Fibroblast of mammary gland (primary cell): ENCODE measurements at places on chromosomes 16 and 17.

DNA sequence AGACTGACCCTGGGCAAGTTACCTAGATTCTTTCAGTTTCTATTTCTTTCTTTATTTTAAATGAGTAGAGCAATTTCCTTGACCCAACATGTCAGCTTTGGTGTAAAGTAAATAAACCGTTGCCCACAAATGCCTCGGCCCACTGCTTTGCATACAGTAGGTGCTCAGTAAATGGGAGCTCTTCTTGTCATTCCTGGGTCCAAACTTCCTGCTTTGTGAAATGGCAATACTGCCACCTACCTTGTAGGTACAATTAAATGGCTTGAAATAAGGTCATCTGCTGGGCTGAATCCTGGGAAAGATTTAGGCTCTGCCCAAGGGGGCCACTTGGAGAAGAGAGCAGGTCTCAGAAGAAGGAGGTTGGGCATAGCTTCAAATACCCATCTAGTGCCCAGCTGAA, 253.0 kb downstream of the HS3ST3B1 start:
- no peak for DNase-seq

DNA sequence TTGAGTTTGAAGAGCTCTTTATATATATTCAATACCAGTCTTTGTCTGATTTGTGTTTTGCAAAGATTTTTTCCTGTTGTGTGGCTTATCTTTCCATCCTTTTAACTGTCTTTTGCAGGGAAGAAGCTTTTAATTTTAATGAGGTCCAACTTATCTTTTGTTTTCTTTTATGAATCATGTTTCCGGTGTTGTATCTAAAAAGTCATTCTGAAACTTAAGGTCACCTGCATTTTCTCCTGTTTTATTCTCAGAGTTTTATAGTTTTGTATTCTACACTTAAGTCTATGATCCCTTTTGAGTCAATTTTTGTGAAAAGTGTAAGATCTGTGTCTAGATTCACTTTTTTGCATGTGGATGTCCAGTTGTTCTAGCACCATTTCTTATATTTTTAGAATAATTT, 24.6 kb upstream of the COX10 start:
- no peak for DNase-seq

DNA sequence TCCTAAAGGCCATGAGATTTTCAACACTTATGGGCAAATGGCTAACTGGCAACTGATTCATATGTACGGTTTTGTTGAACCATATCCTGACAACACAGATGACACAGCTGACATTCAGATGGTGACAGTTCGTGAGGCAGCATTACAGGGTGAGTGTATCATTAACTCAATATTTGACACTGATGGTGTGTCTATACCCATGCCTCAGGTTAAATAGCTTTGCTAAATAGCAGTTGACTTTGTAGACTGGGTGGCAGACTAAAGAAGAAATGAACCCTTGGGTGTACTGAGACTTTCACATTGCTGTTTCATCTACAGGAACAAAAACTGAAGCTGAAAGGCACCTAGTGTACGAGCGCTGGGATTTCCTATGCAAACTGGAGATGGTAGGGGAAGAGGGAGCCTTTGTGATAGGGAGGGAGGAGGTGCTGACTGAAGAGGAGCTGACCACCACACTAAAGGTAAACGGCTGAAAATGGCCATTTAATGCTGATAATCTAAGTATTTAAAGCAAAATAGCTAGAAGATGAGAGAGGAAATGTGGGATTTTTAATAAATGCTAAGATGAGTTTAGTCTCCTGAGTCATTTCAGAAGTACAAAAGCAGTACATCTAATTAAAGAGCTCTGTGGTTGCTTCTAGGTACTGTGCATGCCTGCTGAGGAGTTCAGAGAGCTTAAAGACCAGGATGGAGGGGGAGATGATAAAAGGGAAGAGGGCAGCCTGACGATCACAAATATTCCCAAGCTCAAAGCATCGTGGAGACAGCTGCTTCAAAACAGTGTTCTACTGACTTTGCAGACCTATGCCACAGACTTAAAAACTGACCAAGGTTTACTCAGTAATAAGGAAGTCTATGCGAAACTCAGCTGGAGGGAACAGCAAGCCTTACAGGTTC, 3.0 kb downstream of the SETD6 start:
- DNase-seq, result no peak

GRCh38 chr16:58338205-58338604, 43.4 kb upstream of the PRSS54 start:
- DNase-seq, result no peak

- DNase-seq, result no peak
Measured at GRCh38 chr17:4944163-4944553, 4.1 kb downstream of the RNF167 start.

GRCh38 chr17:27649929-27650328, 18.9 kb downstream of the LGALS9 start:
- DNase-seq, result no peak

- no peak for DNase-seq
Measured at GRCh38 chr16:84362471-84362941, 5.8 kb upstream of the ATP2C2 start.

- no peak for DNase-seq
Measured at GRCh38 chr17:14123619-14124278, 54.4 kb downstream of the COX10 start.

- DNase-seq, result no peak
Measured at GRCh38 chr16:88722784-88723506, 16.6 kb downstream of the CTU2 start.

DNA sequence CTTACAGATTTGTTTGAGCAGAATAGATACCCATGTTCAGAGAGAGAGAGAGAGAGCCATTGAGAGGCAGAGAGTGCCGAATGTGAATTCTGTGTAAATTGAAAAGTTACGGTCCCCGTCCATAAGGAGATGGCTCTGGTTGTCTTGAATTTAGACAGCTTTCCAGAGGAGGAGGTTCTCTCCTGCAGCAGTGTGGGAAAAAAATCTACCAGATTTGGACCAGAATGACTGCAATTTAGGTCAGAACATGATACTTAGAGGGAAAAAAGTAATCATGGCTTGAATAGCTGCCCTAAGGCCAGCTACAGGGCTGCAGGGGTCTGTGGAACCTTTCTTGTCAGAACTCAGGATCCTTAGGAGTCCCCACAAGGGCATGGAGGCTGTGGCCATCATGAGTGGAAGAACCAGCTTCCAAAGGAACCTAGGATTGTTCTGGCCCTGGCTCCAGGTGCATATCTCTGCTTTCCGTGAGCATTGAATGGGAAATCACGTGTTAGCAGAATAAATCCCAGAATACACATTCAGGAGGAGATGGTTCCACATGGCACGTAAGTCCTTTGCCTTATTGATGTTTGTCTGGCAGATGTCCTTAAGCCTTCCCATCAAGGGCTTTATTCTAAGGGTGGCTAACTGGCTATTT, 13.0 kb downstream of the PITPNC1 start:
- DNase-seq, result no peak

GRCh38 chr17:65370669-65371131, 190.7 kb downstream of the AXIN2 start:
- DNase-seq, result no peak

GRCh38 chr16:64907844-64908243, 214.0 kb downstream of the CDH11 start:
- DNase-seq, result no peak

GRCh38 chr17:67862614-67863217, 37.4 kb downstream of the BPTF start:
- no peak for DNase-seq

- DNase-seq, result peak; percentile 18
Measured at GRCh38 chr16:49528060-49528865, 154.7 kb downstream of the C16orf78 start.

GRCh38 chr17:66040402-66040801, 151.5 kb downstream of the CEP112 start:
- DNase-seq, result no peak

DNA sequence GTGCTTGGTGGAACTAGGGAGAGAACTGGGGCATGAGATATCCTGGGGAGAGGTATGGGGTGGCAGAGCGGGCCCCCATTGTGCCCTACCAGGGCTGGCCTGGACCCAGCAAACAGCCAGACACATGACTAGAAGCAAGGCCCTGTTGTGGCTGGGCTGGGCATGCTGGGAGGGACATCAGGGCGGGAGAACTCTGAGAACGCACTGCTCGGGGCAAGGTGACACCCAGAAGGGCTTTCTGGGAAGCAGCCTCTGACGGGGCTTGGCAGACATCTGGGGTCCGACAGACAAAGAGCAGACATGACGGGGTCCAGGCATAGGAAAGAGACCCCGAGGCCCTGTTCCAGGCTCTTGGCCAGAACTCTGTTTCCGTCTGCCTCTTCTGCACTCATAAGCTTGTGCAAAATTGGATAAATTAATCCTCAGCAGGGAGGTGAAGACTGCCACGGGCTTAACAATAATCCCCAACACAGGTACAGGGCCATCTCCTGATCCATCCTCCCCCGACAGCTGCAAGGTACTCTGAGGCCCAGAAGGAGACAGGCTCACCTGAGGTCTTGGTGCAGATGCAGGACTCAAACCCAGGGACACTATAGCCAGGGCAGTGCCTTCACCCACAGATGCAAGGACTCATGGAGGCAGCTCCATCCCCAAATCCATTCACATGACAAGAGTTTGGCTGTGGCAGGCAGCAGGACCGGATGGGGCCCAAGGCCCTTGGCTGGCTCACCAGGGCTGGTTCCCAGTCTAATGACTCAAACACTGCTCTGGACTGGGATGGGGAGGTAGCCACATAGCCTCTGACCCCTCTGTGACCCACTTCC, 5.4 kb downstream of the SREBF1 start:
- DNase-seq, result no peak

DNA sequence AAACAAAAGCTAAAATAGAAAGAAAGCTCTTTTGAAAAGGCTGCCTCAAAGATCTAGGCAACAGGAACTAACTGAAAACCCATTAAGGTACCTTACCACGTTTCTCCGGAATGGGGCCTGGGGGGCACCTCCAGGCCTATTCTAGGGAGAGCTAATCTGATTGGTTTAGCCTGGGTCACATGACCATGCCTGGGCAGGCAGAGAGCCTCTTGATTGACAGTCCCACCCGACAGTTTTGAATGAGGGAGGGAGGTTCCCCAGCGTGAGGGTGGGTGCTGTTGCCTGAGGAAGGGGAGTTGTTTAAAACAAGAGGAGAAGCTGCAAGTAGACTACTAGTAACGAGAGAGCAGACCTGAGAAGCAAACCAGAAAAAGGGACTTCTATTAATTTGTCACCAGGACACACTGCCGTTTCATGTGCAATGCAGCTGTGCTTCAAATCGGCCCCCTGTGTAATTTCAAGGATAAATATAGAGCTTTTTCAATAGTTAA, 143.4 kb upstream of the HS3ST2 start:
- DNase-seq, result no peak

DNA sequence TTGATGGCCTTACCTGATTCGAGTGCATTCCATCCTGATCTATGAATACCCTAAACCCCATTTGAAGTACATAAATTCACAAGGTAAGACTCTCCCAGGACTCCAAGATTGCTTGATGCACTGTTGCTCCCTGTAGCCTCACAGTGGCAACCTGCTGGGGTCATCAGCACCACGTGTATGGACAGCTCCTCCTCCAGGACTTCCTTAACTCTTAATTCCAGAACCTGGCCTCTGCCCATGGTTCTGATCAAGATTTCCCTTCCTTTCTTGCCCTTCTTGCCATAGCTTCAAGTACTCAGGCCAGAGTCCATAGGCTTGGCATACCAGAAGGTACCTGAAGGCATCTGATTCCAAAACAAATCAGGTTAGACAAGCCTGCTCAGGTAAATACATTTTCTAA, 34.0 kb upstream of the NLK start:
- peak; percentile 59 for DNase-seq

GRCh38 chr17:15952048-15952532, 7.2 kb downstream of the ADORA2B start:
- no peak for DNase-seq

GRCh38 chr17:32016231-32016630, 9.0 kb downstream of the LRRC37B start:
- DNase-seq, result no peak

- DNase-seq, result no peak
Measured at GRCh38 chr17:66483906-66484305, 181.5 kb downstream of the PRKCA start.

- DNase-seq, result peak; percentile 21
Measured at GRCh38 chr16:56988161-56988947, 1.0 kb upstream of the NLRC5 start.

- DNase-seq, result no peak
Measured at GRCh38 chr17:40582328-40582901, 17.1 kb upstream of the CCR7 start.

- no peak for DNase-seq
Measured at GRCh38 chr17:81700353-81701287, 2.5 kb upstream of the MRPL12 start.

GRCh38 chr16:17354141-17354601, 116.6 kb downstream of the XYLT1 start:
- DNase-seq, result no peak

GRCh38 chr17:55190748-55191147, 74.0 kb upstream of the HLF start:
- DNase-seq, result no peak

DNA sequence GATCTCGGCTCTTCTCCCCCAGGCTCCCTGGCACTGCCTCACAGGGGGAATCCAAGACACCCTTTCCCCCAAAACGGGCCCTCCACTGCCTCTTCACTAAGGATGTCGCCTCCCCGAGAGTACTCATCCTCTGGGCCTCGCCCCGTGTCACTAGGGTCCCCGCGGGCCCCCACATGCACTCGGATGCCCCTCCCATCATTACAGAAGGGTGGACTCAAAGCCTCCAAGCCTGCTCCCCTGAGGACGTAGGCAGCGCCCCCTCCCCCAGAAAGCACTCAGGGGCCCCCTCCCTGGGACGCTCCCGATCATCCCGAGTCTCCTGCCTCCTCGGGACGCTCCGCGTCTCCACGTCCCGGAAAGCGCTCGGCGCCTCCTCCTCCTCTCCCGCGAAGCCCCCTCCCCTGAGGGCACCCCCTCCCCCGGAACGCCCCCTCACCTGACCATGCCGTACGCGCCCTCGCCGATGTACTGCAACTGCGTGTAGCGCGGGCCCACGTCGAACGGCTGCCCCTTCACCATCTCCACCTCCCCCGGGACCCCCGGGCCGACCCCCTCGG, 338 bp downstream of the MAPK3 start:
- no peak for DNase-seq

- DNase-seq, result peak; percentile 84
Measured at GRCh38 chr16:64450177-64450576, 671.7 kb downstream of the CDH11 start.

DNA sequence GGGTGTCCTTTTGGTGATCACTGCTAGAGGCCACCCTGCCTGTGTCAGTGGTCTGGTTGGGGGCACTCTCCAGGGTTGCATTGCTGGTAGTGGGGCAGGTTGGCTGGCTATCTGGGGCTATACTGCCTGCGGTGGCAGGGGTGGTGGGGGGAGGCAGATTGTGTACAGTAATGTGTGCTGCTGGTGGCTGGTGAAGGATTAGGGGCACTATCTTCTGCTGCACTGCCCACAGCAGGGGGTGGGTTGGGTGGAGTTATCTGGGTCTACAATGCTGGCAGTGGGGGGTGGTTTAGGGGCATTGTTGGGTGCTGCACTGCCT, 204.0 kb upstream of the WSB1 start:
- no peak for DNase-seq

DNA sequence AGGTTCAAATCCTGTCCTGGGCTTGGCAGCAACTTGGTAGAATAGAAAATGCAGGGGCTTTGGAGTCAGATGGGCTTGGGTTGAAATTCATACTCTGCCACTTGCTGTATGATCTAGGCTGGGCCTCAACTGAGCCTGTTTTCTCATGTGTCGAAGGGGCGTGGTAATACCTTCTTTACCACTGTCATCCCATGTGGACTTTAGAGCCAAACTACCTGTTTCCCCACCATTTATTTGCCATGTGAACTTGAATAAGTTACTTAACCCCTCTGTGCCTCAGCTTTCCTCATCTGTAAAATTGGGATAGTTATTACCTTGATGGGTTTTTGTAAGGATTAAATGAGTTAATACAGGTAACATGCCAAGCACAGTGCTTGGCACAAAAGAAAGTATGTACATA, 106.0 kb downstream of the COPRS start:
- no peak for DNase-seq
